Hematopoietic multipotent progenitor cell treated with erythropoietin and hydrocortisone succinate and interleukin-3 and kit ligand, for 17 days (in vitro differentiated cells): ENCODE measurements at places on chromosomes 3 and 15.

- no peak for DNase-seq
These were observed 503.0 kb downstream of the EDEM1 start for GRCh38 chr3:5690490-5690889.

DNA sequence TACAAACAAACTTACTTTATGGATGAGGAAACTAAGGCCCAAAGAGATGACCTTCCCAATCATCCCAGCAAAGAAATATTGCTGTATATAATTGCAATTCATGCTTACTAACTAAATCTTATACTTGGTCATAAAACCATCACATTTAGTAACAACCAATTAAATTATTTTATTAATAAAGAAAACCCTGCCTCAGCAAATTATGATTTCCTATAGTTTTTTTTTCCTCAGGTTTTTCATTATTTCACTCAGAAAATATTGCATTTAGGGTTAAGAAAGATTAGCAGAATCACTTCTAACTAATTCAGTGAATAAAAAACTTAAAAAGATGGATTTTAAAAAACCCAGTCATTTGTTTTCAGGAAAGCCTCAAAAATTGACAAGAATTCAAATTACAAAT lies 86.5 kb upstream of the GADL1 start:
- no peak for DNase-seq

GRCh38 chr15:90075420-90076289 lies 26.6 kb downstream of the IDH2 start:
- no peak for DNase-seq

DNA sequence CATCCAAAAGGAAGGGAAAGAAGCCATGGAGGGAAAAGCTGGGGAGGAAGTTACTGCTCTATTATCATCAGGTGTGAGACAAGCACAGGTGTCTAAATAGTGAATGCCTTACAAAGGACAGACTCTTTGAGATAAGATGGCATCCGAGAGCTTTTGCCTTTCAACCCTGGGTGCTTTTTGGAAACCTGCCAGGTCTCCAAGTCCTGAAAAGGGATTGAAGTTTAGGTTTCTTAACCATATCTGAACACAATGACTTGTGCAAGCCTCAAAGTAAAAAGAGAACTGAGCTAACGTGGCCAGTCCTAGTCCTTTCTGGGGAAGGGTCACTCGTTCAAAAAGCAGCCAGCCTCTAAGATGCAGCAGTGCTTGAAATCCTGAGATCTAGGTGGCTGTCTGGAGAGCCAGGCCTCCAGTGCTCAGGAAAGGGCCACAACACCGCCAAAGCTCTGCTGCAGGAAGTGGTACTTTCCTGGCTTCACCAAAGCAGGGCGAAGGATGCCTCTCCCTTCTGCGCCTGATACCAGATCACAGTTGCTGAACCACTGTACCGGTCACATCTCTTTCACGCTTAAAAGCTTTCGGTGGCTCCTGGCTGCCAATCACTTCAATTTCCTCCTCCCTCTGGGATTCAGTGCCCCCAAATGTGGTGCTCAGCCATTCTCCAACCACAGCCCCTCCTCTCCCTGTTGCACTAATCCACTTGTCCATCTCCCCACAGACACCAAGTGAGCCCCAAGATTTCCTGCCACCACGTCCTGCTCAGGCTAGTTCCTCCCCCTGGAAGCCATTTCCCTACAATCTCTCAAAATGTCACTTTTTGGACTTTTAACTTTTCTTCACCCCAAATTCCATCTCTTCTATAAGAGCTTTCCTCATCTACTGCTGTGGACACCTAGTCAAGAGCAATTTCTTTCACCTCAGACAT lies 104.1 kb upstream of the LPP start:
- no peak for DNase-seq

DNA sequence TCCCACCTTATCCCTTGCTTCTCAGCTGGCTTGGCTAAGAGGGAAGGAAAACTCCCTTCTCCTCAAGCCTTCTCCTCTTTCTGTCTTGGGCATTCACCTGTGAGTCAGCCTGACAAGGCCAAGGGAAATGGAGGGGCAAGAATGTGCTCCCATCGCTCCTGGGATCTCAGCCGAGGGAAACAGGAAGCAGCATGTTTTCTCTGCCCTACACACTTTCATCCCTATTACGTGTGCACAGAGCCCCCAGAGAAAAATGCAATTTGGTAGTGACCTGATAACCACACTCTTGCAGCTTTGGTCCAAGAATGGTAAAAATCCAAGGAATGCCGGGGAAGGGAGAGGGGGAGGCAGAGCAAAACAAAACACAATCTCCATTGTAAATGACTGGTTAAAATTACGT lies 32.9 kb upstream of the MTMR10 start:
- DNase-seq = no peak

- DNase-seq = no peak
These were observed 102.2 kb downstream of the P3H2 start for GRCh38 chr3:190018460-190018859.

- DNase-seq = no peak
These were observed 192.9 kb downstream of the ADAMTSL3 start for GRCh38 chr15:83846847-83847246.

DNA sequence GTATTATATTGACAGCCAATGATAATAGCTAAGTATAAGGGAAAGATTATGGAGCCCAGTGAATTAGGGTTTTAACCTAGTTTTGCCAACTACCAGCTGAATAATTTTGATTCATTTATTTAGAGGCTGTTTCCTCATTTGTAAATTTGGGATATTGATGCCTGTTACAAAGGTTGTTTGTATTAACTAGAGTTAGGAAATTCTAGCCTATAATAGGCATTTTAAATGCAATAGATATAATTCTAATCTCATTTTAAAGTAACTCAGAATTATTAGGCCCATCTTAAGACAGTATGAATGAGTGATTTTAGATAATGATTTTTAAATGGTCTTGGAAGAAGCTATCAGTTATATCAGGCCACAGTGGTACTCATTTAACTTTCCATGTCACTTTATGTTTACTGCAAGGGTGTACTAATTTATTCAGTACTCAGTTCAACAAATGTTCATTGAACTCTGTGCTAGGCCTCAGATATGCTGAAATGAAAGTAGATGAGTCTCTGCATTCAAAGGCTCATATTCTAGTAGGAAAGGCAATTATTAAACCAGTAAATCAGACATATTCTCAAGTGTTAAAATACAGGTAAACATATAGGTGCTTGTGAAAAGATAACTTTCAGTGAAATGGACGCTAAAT lies 200.8 kb downstream of the KLHL25 start:
- no peak for DNase-seq

- DNase-seq = no peak
These were observed 7.7 kb downstream of the FURIN start for GRCh38 chr15:90876046-90876445.

DNA sequence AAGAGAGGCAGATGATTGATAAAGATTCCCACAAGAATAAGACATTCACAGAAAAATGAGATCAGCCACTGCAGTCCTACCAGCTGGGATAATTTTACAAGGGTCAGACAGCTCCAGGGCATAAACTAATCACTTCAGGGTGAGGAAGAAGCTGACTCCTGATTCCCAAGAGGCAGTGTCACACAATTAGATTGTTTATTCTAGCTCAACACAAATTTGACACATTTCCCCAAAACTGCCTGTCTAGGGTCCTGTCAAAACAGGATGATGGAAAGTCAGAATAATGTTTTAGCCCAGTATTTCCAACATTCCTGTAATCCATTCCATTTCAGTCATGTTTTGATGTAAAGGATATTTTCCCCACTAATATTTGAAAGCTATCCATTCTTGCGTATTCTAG lies 110.8 kb downstream of the TNIK start:
- DNase-seq = no peak

DNA sequence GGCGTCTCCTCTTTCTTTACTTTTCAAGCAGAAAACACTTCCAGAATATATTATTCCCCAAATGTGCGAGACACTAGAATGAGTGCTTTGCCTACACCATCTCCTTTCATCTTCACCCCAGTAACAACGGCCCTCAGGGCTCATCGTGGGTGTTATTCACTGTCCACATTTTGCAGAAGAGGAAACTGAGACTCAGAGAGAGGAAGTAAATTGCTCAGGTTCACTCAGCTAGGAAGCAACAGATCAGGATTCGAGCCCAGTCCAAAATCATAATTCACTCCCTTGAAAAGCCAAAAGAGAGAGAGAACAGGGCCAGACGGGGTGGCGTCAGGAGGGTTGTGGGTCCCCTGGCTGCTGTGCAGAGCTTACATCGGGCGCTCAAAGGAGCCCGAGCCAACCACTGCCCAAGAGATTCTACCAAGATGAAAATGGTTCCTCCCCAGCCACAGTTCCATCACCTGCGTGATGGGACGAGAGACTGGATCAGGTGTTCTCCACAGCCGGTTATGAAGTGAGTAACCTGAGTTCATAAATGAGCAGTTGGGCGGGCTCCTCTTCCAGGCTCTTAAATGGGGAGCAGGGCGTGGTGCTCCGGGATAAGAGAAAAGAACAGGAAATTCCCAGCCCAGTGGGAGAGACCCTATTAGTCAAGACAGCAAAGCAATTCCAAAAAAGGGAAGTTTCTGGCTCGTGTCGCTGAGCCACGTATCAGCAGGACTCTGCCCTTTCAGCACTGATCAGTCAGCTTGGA lies 48.6 kb upstream of the FLNB start:
- no peak for DNase-seq

GRCh38 chr3:157423337-157423736 lies 13.3 kb upstream of the PTX3 start:
- no peak for DNase-seq

DNA sequence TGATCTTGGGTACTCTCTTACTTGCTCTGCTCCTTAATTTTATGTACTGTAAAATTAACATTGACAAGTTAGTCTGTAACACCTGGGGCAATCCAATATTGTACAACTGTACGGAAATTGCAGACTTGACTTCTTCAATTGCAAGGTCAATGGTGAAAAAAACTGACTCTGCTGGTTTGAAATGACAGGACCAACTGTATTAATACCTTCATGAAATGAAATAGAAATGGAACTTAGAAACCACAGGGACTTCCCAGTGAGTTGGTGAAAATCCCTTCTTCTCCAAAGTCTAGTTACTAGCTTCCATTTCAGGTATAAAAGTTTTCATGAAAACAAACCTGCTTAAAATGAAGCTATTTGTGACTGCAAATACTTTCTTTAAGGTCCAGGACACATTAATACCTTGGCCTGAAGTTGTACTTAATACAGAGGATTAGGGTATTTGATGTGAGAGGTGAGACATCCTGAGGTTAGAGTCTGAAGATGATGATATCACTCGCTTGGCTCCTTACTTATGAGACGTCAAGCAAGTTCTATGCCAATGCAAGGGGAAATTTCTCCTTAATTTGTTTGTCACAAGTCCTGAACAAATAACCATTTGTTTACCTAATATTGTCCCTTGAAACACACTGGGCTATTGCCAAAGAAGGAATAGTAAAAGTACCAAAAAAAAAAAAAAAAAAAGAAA lies 226.2 kb upstream of the TP63 start:
- DNase-seq = no peak

- DNase-seq = no peak
These were observed 85.4 kb upstream of the TPM1 start for GRCh38 chr15:62957130-62957529.

DNA sequence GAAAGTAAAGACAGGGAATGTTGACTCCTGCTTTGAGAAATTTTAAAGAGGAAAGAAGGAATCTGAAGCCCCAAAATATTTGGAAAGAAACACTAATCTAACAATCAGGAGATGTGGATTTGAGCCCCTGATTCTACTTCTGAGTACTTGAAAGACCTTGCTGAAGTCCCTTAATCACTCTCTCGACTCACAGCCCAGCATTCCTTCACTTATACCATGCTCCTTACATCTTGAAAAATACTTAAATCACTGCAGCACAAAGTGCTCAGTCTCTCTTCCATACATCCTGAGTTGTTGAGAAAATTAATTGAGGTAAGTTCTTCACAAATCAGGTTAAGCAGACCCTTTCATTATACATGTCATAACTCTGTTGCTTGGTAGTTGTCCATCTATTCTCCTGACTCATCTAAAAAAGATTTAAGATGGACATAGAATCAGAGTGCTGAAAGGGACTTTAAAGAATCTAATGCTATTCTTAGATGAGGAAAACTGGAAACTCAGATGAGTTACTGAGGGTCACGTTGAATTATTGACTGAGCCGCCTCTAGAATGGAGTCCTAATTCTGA lies 72.8 kb upstream of the THSD4 start:
- no peak for DNase-seq

GRCh38 chr3:95151590-95151989 lies 1088.7 kb downstream of the NSUN3 start:
- DNase-seq = no peak

DNA sequence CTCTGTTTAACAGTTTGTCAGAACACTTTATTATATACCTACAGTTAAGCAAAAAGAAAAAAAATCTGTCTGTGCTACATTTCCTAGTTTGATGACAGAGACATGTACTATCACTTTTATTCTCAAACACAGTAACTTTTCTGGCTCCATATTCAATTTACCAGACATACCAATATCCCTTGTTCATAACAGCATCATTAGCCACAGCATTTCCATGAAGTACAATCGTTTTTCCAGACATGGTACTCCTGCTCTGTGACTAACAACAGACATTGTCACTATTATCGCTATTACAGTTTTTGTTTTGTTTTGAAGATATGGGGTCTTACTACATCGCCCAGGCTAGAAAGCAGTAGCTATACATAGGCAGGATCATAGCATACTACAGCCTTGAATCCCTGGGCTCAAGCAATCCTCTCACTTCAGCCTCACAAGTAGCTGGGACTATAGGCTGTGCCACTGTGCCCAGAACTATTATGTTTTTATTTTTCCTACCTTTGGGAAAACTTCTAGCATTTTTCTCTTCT lies 14.5 kb downstream of the TFDP2 start:
- no peak for DNase-seq

- no peak for DNase-seq
These were observed 61.8 kb downstream of the ARHGEF26 start for GRCh38 chr3:154182975-154183374.

DNA sequence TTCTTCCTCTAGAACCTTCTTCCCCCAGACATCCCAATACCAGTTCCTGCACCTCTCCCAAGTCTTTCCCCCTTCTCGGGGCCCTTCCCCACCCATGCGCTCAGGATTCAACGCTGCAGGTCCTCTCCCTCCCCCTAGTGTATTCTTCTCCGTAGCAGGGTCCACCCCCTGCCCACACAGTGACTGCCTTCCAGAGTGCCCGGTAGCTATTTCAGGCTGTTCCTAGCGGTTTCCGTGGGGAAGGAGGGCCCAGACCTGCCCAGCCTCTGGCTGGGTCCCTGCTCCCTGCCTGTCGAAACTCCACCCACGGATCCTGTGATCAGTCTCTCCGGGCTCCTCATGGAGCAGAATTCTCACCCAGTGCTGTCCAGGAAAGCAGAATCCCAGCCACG lies 45.2 kb upstream of the SEC61A1 start:
- DNase-seq = no peak

DNA sequence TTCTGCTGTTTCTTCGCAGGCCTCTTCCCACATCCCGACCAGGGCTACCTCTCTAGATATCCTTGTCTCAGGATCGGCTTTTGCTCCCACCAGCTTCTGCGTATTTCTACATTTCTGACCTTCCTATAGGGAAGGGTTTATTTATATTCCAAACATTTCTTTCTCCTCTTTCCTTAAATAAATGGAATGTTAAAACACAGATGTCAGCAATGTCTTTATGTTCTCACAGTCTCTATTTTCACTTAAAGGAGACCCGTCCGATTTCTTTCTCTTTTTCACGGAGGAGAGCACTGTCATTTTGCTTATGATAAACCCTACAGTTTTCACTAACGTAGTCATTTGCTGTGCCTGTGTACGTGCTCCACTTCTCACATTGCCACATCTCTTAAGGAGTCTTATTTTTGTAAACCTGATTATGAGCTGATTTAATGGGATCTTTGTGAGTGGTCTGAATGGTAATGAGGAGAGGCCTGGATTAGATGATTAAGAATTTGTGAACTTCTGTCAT lies 630 bp downstream of the KIF15 start:
- no peak for DNase-seq
